NK-92 treated with Interleukin-12 subunit alpha and Interleukin-12 subunit beta, amount 100 ng/mL, for 24 hours (cell line): ENCODE measurements at places on chromosomes 12 and 14.

DNA sequence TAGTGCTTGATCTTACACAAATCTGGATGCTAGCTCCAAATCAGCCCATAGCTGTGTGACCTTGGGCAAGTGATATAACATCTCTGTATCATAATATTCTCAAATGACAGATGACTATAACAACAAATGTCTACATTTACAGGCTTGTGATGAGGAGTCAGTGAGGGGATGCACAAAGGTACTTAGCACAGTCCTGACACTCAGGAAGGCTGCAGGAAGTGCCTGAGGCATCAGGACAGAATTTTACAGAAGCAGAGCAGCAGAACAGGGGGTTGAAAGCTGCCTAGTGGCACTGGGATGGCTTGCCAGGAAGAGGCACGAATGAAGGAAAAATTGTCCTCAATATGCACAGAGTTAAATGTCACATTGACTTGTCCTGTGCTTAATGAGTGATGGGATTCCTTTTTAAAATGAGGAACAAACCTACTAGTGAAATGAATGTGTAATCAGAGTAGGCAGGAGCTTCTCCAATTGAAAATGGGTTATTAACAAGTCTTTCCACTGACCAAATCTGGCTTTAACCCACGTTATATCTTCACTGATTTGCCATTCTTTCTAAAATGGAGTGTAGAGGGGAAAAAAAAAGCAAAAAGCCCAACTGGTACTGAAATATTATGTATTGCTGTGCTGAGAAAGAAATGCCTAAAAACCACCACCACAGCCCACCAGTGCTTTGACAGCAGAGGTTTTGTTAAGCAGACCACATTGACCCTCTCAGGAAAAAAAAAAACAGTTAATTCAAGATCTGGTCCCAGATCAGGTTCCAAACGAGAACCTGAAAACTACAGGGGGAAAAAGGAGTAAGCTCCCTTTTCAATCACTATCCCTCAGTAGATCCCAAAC is 11.6 kb downstream of the BTG1 start:
- DNase-seq, result no peak

GRCh38 chr14:61387076-61387475 is 65.7 kb downstream of the PRKCH start:
- no peak for DNase-seq

DNA sequence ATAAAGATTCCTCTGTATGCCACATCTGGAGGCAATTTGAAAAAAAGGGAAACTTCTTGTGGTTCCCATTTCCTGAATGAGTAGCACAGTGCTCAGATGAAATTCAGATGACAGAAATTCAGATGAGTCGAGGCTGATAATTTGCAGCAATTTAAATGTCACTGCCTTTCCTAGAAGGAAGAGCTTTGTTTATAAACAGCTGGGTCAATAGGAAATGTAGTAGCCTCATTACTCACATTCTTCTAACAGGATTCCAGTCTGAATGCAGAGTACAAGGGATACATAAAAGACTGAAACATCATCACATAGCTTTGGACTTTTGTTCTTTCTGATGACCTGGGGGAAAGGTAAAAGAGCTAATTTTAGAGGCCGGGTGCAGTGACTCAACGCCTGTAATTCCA is 11.3 kb upstream of the DACT1 start:
- no peak for DNase-seq

DNA sequence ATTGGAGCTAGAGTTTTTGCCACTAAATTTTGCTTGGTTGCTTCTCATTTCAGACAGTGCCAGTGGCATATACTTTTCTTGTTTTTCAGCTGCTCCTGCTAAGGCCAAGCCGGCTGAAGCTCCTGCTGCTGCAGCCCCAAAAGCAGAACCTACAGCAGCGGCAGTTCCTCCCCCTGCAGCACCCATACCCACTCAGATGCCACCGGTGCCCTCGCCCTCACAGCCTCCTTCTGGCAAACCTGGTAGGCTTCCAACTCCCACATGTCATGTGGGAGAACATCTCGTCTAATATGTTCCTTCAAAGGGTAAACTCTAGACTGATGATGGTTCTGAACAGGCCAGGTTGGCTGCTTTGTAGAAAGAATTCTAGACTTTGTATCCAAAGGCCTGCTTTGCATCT is 11.0 kb downstream of the DLST start:
- no peak for DNase-seq

- DNase-seq, result no peak
These were observed 1494.7 kb upstream of the TMEM132C start for GRCh38 chr12:126772171-126772864.

GRCh38 chr14:74134484-74134883 is 49.7 kb downstream of the LIN52 start:
- no peak for DNase-seq

- no peak for DNase-seq
These were observed 6.0 kb upstream of the LGALS3 start for GRCh38 chr14:55123101-55123500.

- DNase-seq, result no peak
These were observed 6.4 kb downstream of the ITGB7 start for GRCh38 chr12:53200458-53201176.

DNA sequence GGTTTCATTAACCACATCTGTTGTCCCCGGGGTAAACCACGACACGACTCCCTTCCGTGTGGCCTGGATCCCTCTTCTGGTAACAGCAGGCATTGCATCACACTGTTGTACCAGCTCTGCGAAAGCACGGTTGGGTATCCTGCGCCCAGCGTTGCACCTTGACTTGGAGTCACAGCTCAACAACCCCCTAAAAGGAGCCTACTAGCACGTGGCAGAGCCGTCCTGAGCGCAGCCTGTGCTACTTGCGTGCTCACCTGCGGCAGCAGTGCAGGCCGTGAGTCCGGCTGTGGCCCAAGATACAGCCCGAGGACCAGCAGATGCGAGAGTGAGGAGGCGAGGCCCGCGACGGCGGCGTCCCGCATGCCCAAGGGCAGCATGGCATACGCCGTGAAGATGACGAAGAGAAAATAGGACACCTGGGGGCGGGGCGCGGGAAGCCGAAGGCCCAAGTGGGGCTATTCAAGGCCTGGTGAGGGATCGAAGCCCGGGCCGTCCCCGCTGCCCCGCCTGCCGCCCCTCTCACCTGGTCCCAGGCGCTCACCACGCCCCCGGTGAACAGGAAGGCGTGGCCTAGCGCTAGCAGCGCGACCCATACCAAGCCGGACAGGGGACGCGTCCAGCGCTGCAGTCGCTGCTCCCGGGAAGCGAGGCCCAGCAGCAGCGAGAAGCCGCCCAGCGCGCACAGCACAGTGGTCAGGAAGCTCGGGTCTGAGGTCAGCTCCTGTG is 2.4 kb downstream of the ADCY4 start:
- DNase-seq, result peak; percentile 64

- no peak for DNase-seq
These were observed 6.3 kb upstream of the ABHD12B start for GRCh38 chr14:50865391-50866076.

DNA sequence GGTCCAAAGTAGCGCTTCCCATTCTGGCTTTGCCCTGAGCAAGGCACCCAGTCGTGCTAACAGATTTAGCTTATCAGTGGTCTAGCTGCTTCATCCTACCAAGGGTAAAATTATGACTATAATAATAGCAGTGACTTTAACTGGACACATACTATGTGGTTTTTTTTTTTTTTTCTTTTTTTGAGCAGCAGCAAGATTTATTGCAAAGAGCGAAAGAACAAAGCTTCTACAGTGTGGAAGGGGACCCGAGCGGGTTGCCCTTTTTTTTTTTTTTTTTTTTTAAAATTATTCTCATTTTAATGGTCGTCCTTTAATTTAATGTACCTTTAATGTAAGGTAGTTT is 505 bp downstream of the HELB start:
- no peak for DNase-seq

DNA sequence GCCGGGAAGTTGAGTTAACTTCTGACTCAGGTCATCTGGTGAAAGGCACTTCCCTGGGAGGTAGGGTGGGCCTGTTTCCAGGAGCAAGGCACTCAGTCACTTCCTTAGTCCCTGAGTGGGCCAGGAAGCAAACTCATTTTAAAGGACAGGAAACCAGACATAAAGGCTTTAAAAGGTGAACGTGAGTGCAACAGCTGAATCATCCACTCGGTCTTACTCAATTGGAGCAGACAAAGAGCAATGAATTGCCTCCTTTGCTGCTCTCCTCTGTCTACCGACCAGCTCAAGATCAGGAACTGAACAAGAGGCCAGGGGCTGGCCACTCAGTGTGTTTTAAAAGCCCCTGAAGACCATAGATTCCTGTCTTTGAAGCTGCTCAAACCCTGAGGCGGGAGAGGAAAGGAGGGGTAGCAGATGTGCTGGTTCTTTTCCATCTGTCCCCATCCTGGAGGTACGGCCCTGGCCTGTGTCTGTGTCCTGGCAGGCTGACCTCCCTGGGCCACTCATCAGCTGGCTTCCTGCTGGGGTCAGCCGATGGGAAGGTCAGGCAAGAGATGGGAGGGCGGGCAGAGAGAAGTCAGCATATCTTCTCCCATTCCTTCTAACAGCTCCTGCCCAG is 148.9 kb downstream of the PPM1H start:
- peak; percentile 31 for DNase-seq

DNA sequence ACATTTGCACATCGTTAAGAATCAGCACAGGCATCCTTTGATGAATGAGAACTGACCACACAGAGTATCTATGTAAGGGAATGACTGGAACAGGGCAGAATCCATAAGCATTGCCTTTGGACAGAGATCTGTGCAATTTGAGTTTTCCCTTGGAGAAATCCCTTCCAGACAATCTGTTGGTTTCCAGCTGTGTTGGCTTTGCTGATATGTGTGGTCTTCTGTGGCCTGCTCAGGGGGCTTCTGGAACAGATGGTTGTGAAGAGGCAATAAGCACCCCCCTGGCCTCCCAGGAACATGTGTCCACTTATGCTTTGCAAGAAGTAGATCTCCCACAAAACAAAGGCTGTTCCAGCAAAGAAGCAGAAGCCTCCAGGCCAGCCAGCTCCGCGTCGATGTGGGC is 111.4 kb upstream of the TMEM132C start:
- no peak for DNase-seq

DNA sequence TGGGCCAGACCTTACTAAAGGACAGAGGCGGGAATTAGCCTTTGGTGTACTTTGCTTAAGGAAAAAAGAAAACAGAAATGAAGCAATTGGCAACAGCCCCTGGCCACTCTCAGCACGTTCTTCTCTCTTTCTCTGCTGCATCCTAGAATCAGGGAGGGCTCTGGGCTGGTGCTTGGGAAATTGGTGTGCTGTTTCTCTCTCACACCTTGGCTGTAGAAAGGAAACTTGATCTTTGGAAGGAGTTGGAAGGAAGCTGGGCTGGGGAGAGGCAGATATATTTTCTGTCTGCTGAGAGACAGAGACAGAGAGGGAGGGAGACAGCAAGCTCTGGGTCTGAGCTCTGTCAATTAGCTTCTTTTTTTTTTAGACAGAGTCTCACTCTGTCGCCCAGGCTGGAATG is 27.4 kb downstream of the NOS1 start:
- no peak for DNase-seq
